ENCODE measurements at places on chromosomes 5 and 9.

DNA sequence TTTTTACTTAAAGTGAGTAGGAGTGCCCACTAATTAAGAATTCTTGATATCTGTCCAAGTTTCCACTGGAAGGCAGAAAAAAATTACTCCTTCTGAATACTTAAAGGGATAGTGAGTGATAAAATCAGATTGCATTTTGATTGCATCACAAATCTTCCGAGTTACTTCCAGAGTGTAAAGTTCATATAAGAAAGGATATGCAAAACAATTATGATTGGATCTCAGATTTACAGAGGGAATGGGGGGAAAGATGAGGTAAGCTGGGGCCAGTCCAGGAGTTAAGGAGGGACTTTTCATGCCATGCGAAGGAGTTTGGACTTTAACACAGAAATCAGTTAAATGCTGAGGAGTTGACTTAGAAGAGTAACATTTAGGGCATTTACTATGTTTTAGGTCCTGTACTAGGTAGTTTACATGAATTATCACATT, 9.3 kb upstream of the RNF145 start:
- no peak for DNase-seq

DNA sequence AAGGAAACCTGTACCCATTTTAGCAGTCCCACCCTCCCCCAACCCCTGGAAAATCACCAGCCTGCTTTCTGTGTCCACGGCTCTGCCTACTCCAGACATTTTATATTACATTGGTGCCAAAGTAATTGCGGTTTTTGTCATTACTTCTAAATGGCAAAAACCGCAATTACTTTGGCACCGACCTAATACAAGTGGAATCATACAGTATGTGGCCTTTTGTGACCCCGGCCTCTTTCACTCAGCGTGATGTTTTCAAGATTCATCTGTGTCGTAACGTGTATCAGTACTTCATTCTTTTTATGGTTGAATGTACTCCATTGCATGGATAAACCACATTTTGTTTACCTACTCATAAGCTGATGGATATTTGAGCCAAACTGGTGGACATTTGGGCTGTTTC, 9.7 kb upstream of the ORM1 start:
- DNase-seq, result no peak

DNA sequence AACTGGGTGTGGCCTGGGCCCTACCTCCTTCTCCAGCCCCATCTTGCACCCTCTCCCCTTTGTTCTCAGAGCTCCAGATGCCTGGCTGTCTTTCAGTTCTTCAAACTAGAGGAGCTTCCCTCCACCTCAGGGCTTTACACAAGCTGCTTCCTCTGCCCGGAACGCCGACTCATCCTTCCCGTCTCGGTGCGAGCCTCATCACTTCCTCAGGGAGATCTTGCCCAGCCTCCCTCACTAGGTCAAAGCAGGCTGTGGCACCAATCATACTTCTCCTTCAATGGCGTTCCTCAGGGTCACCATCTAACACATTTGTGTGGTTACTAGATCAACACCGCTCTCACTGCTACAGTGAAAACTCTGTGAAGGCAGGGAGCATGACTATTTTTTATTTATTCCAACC, 56.2 kb upstream of the ZSWIM6 start:
- DNase-seq, result peak; percentile 58

DNA sequence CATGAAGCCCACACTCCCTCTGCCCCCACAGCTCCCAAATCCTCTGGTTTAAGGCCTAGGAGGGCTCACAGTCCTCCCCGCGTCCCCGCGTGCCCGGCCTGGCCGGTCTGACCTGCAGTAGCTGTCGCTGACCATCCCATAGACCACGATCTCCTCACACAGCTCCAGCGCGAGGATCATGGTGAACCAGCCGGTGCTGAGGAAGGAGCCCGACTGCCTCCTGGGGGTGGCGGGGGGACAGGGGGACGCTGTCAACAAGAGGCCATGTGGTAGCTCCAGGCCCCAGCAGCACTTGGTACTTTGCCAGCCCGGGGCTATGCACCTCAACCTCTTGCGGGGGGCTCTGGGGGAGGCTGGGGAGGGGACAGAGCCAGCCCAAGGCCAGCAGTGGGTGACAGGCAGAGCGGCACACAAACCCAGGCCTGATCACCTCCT, 7.0 kb downstream of the ST6GALNAC4 start:
- DNase-seq, result no peak

DNA sequence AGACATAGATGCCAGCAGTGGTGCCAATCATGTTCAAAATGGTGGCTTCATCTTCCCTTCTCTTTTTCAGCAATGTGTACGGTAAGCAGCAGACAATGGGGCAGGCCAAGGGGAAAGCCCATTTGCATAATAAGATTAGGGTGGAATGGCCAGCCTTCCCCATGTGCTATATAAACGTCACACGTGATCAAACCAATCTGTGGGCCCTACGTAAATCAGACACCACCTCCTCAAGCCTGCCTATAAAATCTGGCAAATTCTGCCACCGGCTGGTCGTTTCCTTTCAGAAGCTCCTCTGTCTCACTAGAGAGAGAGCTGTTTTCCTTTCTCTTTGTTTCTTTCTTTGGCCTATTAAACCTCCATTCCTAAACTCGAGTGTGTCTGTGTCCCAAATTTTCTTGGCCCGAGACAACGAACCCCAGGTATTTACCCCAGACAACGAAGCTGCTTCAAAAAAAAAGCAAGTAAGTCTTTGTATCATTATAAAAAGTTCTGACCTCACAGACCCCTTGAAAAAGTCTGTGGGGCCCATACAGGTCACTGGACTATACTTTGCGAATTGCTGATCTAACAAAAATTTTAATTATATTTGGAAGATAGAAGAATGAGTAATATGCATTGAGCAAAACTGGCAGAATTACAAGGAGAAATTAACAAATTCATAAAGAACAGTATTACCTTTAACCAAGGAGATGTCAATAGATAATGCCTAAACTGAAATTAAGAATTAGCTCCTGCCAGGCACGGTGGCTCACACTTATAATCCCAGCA, 15.2 kb downstream of the ZBTB5 start:
- DNase-seq, result no peak

DNA sequence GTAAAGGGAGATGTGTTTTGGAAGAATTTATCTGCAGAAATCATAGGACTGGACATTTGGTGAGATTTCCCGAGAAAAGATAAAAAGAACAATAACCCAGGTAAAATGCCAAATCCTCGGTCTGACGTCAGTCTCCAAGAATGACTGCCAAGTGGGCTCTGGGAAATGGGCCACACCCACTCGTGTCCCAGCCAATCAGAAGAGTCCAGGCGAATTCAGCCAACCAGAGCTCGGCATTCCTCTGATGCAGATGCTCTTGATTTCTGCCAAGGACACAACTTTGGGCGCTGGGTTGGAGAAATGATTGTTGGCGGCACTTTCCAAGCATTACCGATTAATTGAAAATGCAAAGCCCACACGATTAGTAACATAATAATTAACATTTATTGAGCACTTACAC, 73.3 kb downstream of the FGF18 start:
- DNase-seq, result no peak

DNA sequence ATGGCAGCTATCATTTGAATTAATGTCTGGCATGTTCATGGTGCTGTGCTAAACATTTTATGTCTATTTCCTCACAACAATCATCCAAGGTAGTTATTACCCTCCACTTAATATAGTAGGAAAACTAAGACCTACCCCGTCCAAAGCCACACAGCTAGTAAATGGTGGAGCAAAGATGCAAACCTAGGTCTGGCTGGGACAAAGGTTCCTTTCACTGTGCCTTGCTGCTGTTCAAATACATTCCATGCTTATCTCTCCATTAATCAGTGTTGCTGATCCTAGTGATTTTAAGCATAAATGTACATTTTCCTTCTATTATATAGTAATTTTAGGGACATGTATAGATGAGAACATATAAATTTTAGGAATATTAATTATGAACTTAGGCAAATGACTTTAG, 38.7 kb downstream of the CCDC125 start:
- DNase-seq, result no peak

- no peak for DNase-seq
Observed at GRCh38 chr5:133842846-133843611, 125.4 kb downstream of the C5orf15 start.

GRCh38 chr9:96006296-96006879, 130.9 kb downstream of the ERCC6L2 start:
- DNase-seq, result no peak

GRCh38 chr9:85310573-85310972, 431.2 kb downstream of the AGTPBP1 start:
- DNase-seq, result no peak

GRCh38 chr5:115415143-115415491, 118.7 kb upstream of the CCDC112 start:
- peak; percentile 32 for DNase-seq

DNA sequence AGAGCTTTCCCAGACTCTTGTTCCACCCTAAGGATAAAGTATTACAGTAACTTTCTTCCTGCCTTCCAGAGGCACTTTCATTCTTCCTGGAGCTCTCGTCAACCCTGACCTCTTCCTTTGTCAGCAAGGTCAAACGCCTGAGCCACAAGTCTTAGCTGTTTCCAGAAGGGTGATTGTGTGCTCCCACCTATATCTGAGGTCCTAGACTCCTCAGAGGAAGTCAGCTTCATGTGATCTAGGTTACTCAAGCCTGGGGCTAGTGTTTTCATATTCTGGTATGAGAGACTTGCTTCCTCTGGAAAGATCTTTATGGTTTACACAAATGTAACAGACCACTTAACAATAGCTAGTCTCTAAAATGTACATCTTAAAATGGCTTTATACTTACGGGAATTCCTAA, 5.4 kb upstream of the FAM120A start:
- no peak for DNase-seq

DNA sequence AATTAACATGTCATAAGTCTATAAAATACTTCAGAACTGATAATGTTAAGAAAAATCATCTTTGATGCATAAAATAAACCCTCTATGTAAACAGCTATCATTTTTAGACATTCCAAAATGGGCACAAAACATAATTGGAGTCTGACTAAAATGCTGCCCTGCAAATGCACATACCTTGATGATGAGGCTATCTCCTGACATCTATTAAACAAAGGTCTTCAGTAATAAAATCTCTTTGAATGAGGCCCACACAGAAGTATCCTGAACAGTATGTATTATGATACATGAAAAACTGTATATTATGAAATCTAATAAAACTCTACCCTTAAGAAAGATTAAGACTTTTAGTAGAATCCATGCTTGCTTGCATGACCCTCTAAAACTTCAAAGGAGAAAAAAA, 66.1 kb downstream of the FBXL17 start:
- no peak for DNase-seq

GRCh38 chr5:180644129-180644824, 5.1 kb downstream of the FLT4 start:
- no peak for DNase-seq

DNA sequence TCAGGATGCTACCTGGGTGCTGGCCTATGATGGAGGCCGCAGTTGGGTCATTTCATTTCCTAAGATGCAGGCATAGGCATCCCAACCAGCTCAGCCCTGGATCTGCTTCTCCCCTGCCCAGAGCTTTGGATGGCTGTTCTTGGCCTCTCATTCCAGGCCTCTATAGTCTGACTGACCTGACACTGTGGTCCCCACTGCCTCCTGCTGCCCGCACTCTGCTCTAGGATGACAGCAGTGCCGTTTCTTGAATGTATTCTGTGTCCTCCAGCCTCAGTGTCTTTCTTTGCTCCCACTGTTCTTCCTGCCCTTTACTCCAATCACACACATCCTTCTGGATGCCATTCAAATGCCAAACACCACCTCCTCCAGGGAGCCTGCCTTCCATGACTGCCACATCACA, 235.7 kb downstream of the HSPA4 start:
- no peak for DNase-seq

DNA sequence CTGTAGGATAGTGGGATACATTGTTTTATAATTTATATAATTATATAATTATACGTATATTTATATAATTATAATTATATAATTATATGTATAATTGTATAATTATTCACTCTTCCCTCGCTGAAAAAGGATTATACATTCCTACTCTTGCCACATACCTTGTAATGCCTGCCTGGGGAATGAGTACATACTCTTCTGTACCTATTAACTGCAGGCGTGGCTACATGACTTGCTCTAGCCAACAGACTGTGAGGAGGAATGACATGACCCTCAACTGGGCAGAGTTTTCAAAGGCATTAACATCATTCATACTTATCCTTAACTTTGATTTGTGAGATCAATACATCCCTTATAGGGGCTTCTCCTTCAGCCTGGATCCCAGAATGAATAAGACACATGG, 19.1 kb downstream of the ERMP1 start:
- no peak for DNase-seq

DNA sequence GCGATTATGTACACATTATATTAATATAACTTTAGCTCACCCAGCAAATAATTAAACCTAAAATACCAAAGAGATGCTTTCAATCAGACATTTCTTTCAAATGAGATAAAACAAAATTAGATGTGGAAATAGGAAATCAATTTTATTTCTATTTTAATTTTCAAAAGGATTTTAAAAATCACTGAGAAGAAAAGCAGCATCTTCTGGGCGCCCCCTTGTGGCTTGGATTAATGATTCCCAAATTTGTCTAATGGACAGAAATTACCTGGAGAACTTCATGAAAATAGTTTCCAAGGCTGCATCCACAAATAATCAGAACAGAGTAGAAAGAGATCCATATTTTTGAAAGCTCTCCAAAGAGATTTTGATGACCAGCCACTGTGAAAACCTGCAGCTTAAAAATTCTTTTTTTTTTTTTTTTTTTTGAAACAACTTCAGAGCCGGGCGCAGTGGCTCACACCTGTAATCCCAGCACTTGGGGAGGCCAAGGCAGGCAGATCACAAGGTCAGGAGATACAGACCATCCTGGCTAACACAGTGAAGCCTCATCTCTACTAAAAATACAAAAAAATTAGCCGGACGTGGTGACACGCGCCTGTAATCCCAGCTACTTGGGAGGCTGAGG, 50.9 kb upstream of the CEMIP2 start:
- DNase-seq, result no peak

GRCh38 chr9:120865809-120866208, 11.2 kb downstream of the PHF19 start:
- DNase-seq, result no peak

GRCh38 chr5:73027361-73027760, 71.5 kb downstream of the FCHO2 start:
- DNase-seq, result no peak

DNA sequence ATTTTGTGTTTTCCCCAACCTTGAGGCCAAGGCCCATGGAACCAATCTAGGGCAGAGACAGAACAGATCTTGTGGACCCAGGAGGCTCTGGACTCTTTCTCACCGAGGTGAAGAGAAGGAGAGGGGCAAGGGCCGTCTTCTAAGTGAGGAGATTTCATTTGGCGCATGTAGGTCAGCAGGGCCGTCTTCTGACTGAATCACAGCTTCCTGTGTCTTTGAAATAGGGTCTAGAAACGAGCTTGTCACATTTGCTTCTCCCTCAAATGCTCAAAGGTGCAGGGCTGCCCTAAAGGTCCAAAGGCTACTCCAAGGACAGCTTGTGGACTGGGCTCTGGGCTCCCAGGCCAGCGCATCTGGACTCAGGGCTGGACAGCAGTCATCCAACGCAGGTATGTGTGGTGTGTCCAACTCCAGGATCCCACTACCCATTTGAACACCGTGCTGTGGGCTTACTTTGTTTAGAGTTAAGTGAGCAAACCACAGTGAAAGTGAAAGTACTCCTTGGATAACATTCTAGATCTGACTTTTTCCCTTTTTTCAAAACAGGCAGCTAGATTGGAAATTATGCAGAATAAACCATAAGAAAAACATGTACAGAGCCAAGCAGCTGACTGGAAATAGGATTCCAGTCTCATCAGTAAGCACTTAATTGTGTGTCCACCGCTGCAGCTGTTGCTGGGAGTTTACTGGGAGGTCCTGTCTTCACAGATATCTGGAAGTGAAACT, 357.0 kb downstream of the GADD45G start:
- DNase-seq, result no peak

Data from left ventricle myocardium inferior (tissue), 1 donor.